Right ventricle myocardium superior (tissue), 1 donor: ENCODE measurements at places on chromosomes 12 and 14. TPM values are rescaled to one million over a fixed set of nuclear protein-coding genes. Genes with fewer than 3 reads are reported as not detected.

- no peak for DNase-seq
Measured at GRCh38 chr14:100137173-100137572, 22.3 kb downstream of the DEGS2 start.

DNA sequence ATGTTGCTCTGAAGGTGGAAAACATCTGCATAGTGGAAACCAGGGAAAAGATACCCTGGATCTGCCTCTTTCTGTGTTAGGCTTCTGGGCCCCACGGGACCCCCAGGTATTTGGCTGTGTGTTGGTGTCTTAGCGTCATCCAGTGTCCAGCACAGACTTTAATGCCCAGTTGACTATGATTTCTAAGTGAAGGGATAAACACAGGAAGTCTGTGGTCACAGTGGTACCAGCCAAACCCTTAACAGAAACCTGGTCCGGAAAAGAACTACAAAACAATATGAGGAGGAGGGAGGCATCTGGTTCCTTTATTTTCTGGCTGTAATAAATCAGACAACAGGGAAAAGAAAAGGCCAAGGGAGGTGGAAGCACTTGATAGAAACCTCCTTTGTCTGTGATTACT lies 56.4 kb downstream of the CMKLR1 start:
- DNase-seq, result no peak

GRCh38 chr12:50508414-50508813 lies 3.6 kb downstream of the DIP2B start:
- DNase-seq, result no peak

GRCh38 chr12:3201339-3202051 lies 124.3 kb downstream of the TSPAN9 start:
- DNase-seq, result no peak

GRCh38 chr12:110165540-110166159 lies 41.5 kb downstream of the IFT81 start:
- DNase-seq, result no peak

DNA sequence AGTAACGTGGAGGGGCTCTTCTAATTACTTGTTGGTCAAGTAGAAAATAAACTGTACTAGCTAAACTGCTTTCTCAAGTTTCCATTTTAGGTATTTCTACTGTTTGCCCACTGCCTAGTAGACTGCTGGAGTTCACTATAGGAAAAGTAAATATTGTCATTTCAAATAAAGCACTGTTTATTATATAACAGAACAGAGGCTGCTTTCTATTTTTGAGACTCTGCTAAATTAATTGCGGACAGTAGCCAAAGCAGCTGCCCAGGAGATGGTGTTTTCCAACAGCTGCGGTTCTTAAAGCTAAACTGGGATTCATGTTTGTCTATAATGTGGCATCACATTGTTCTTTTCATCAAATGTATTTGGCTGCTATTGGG lies 15.9 kb upstream of the SIX1 start:
- no peak for DNase-seq

DNA sequence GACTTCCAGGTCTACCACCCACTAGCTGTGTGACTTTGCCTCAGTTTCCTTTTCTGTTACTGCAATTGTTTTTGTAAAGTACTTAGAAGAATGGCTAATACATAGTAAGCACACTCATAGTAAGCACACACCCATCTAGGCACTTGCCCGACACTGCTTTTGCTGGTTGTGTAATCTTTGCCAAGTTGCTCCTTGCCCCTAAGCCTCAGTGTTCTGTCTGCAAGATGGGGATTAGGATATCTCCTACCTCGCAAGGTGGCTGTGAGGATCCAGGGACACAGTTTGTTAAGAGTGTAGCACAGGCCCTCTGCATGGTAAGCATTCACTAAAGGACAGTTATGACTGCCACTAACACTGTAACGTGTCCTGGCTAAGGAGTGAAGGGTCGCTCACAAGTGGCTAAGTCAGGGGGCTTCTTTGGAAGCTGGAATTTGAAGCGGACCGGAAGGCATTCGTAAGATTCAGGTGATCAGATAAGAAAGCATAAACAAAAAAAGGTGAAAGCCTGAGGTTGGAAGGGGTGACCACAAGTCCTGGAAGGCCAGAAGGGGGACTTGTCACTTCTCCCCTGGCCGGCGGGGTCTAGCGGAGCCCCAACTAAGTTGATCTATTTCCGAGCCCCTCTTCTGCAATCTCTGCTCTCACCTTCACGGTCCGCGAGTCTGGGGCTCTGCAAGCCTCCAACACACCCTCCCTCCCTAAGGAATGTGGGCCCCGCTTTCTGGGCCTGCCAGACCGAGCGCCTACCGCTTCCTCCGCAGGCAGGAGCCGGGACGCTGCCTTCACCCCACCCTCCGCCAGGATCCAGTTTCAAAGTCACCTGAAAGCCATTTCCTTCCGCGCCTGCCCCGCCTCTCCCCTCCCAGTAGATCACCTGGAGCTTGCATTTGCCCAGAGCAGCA lies 1.5 kb upstream of the PLEKHG3 start:
- no peak for DNase-seq

- DNase-seq, result no peak
Measured at GRCh38 chr12:18559242-18559641, 178.6 kb downstream of the PLCZ1 start.

DNA sequence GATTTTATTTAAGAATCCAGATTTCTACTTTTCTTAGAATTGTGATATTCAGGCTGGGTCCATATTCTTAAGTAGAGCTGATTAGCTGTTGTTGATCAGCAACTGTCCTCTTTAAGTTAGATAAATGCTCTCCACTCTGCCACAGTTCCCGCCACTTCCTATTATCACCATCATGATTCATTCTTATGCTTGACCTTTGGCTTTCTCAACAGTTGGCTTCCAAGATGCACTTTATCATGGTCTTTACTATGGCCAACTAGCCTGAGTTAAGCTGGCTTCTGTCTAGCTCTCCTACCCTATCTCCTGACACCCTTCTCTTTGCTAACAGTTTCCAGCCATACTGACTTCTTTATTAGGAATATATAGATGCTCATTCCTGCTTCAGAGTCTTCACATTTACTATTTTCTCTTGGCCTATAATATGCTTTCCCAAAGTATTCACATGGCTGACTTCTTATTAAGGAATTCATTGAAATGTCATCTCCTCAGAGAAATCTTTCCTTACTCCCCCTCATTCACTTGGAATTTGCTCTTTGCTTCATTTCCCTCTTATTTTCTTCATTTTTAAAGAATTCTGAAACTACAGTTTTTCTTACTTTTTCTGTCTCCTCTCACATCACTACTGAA lies 149.0 kb upstream of the IGF1 start:
- no peak for DNase-seq

Gene TMTC2
- total RNA-seq, result 3.7 TPM

GRCh38 chr12:45213107-45213506 lies 2.8 kb upstream of the ANO6 start:
- DNase-seq, result no peak

- DNase-seq, result no peak
Measured at GRCh38 chr12:104768033-104768432, 190.1 kb downstream of the SLC41A2 start.

- DNase-seq, result peak; percentile 89
Measured at GRCh38 chr14:100297320-100298300, 8.6 kb downstream of the SLC25A29 start.

Gene PPP1R1A
- 192 TPM for total RNA-seq

Gene MED6
- total RNA-seq, result 17.7 TPM

DNA sequence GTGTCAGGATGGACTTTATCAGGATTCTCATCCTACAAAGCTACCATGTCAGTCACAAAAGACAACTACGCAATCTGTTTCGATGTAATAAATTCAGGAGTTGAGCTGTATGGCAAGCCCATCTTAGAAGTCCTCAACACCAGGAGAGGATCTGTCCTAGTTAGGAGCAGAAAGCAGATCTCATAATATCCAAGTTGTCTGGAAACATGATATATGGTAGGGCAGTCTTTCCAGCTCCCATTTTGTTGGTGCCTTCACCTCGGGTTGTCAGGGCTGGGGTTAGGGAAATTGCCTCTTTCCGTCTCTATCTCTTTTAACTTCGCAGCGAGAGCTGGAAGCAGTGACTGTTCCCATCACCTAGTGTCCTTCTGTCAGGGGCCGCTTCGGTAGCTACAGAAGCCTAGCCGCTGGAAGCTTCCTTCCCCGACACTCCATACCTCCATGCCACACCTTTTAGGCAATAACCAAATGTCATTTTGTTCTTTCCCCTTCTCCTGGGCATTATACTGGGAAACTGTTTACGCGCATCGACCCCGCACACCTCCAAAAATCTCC lies 1.4 kb downstream of the NIN start:
- no peak for DNase-seq

GRCh38 chr14:104900639-104901512 lies 23.8 kb upstream of the PLD4 start:
- DNase-seq, result no peak

DNA sequence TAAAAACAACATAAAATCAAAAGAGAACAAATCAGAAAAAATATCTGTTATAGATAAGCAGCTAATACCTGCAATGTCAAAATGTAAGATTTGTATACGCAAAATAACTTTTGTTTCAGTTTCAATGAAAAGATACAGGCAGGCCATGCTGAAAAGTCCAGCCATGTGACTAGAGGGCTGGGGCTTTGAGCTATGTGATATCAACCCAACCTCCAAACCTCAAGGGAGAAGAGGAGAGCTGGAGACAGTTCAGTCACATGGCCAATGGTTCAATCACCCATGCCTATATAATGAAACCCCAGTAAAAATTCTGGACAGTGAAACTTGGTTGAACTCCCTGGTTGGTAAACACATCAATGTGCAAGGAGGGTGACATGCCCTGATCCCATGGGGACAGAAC lies 5.3 kb downstream of the COX16 start:
- DNase-seq, result no peak

- DNase-seq, result no peak
Measured at GRCh38 chr14:71273366-71273765, 366.1 kb downstream of the PCNX1 start.

DNA sequence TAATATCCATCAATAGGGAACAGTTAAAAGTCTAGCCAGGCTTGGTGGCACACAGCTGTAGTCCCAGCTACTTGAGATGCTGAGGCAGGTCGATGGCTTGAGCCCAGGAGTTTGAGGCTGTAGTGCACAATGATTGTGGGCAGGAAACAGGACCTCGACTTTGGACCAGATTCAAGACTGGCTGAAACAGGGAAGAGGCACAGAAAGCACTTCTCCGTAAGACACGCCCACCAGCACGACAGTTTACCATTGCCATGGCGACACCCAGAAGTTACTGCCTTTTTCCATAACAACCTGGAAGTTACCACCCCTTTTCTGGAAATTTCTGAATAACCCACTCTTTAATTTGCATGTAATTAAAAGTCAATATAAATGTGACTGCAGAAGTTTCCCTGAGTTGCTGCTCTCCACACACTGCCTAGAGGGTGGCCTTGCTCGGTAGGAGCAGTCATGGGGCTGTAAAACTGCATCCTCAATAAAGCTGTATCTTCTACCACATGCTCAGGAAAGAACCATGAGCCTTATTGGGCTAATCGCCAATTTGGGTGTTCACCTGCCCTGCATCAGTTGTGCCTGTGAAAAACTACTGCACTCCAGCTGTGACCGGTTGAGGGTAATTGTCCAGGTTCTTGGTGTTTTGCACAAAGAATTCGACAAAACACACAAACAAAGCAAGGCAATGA lies 4.6 kb upstream of the LRRC23 start:
- DNase-seq, result peak; percentile 72

DNA sequence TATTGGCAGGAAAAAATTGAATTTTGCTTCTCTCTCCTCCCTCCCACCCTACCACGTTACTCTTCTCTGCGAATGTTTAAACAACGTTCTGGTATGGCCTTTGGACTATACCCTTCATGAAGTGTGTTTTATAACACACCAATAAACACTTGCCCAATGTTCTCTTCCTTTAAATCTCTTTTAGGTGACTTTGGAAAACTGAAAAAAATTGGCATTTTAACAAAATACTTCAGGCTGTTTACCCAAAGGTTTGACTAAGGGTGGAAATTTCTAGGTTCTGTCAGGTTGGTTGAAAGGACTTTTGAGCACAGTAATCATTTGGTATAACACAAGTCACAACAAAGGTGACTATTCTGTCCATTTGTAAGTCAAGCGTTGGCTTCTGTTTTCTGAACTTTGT lies 446.8 kb downstream of the AEBP2 start:
- DNase-seq, result no peak

Gene MYF6
- total RNA-seq, result not detected

DNA sequence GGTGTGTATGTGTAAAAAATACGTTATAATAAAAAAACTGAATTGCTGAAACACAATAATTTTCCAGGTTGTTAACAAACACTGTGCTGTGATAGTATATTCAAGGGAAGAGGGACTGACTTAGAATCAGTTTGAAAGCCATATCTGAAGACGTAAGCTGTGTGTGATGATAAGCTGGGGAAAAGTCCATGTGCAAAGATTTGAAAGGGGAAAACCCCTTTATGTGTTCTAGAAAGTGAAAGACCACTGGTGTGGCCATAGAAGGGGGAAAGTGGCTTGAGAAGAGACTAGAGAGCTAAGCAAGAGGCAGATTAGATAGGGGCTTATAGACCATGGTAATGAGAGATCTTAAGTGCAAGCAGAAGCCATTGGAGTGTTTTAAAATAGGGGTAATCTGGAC lies 195.9 kb upstream of the GZMB start:
- no peak for DNase-seq

- DNase-seq, result no peak
Measured at GRCh38 chr12:69653703-69654102, 43.0 kb upstream of the LRRC10 start.

Gene OR6C2
- total RNA-seq, result not detected

GRCh38 chr12:59431266-59431665 lies 164.6 kb upstream of the SLC16A7 start:
- no peak for DNase-seq

DNA sequence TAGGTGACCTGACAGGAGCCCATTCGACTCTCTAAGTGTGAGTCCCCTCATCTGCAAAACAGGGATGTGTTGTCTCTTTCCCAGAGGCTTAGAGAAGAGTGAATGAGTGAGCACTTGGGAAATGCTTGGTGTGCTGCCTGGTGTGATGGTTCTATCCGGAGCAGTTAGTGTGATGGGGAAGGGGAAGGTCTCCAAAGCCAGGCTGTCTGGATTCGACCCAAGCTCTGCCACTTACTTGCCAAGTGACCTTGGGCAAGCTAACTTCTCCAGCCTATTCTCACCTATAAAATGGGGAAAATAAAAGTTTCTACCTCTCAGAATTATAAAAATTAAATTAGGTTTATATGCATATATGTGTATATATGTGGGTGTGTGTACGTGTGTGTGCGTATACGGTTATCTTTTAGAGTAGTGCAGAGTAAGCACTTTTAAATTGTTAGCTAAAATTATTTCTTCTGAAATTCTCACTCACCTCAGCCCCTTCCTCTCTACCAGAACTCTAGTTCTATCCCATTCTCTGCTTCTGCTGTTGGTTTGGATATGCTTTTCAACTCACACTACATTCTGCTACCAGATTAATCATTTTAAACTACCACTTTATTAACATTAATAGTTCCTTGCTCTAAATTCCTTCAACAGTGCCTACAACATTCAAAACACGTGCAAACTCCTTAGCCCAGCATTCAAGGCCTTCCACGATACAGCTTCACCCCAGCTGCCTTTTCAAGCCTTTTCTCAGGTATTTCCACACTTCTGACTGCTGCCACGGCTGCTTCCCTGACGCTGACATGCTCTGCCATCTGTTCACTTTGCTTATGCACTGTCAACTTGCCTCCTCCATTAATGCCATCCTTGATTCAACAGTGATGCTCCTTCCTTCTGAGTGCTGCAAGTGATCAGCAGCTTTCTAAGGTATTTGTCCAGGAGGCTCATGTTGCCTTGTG lies 55.3 kb downstream of the DICER1 start:
- no peak for DNase-seq
